ENCODE measurements at places on chromosomes 3 and 15.

GRCh38 chr3:190436331-190436730 is 13.4 kb downstream of the TMEM207 start:
- no peak for DNase-seq

DNA sequence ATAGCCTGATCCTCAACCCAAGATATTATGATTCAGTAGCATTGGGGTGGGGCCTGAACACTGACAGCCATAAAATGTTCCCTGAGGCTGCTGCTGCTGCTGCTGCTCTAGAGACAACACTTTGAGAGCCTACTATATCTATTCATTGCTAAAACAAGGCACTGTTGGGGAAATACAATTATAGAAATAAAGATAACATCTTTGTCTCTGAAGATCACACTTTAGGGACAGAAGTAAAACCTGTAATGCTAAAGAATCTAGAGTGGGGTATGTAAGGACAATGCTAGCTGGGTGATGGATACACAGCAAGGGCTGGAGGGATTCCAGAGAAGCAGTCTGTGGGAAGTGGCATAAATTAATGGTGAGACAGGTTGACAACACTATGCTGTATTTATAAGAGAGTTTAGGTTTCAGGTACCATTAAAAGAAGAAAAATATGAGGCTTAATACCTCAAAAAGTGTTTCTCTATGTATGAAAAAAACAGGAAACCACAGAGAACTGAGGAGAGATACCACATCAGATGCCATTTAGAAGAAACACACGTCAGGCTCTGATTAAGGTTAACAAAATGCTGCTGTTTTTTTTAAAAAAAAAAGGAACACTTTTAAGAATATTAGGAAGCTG is 115.9 kb downstream of the CBLB start:
- DNase-seq, result no peak

- no peak for DNase-seq
These were observed 158.2 kb upstream of the ANKRD28 start for GRCh38 chr3:15955968-15956367.

GRCh38 chr15:26103002-26103404 is 239.9 kb upstream of the ATP10A start:
- no peak for DNase-seq

- DNase-seq, result no peak
These were observed 51.9 kb downstream of the CCR4 start for GRCh38 chr3:33003308-33003707.

DNA sequence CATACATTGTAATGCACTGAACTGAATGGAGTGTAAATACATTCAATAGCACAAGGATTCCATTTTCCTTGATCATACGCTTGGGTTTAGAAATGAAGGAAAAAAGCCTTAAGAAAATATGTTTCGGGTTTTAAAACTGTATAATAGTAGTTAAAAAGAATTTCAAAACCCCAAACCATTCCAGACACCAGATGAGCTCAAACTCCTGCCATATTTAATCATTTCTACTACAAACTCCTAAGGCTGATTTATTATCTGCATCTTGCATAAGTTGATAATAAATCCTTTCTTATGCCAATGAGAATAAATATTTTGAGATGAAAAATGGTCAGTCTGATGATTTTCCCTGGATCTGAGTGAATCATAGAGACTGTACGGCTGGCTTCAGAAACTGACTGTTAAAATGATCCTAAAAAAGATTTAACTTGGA is 51.0 kb downstream of the NR1D2 start:
- DNase-seq, result no peak

DNA sequence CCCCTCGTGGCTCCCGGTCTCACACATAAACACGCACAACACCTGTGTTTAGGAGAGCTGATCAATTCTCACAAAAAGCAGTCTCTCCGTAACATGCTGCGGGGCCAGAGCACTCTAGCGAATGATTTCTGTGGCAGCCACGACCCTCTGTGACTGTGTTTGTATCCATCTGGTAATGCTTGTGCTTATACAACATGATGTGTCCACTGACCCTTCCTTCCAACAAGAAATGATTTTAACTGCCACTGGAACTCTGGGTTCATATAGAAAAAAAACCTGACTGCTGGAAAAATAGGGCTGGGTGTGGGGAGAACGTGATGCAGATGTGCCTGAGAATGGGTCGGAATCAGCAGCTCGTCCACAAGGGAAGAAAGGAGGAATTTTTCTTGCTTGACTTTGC is 410.2 kb downstream of the GAP43 start:
- no peak for DNase-seq

DNA sequence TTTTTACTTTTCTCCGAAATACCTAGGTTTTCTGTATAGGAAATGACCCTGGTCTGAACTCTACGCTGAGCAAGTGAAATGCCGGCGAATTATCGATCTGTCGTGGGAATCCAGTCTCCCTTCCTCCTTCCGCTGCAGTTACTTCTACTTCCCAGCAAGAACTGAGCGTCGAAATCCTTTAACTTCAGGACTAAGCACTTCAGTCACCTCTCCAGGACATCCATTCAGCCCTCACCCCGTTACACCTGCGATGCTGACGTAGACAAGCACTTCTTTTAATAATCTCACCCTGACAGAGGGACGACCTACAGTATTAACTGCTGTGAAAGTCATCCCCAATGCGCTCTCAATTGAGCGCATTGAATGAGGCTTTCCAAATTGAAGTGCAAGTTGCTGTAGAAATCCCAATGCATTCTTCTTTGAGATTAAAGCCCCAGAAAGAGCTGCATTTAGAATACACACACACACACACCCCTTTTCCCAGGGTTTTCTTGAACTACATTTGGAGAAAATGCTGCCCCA is 1.3 kb downstream of the TOP2B start:
- DNase-seq, result no peak

DNA sequence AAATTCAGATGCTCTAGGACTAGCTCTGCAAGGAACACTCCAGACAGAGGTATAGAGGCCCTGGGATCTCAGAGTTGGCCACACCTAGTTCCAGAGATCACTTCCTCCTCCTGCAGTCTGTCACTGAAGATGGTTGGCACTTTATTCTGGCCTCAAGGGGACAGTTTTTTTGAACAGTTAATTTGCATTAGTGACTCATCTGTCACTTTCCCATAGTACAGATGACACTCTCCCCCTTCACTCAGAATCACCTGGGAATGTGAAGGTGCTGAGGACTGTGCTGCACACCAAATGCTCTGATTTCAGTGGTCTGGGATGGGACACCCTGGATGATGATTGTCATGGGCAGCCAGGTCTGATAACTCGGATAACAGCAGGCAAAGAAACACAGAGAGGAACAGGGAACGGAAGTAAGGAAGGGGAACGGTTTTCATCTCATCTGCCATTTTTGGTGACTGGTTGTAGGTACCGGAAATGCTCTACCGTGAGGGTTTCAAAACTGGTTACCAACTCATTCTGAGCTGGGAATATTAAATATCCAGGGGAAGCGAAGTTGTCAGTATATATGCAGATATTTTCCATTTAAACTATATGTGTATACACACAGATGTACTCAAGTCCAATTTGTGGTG is 232.5 kb upstream of the ST8SIA2 start:
- no peak for DNase-seq

- no peak for DNase-seq
These were observed 60.5 kb downstream of the HCN4 start for GRCh38 chr15:73308305-73308704.

- DNase-seq, result no peak
These were observed 8.7 kb downstream of the ATXN7 start for GRCh38 chr3:63872135-63872924.

DNA sequence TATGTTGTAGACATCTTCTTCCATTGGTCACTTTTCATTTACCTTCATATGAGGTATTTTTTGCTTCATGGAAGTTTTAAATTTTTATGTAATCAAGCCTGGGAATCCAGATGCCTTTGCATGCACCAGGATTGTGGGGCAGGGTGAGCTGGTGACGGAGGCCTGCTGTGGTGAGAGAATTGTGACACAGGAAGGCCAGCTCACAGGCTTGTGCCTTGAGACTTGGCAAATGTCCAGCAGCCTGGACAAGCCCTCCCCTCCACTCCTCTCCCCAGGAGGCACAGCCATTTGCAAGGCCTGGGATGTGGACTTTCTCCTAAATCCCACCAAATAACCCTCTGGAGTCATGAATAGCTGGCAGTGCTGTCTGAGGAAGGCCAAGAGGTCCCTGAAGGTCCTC is 67.4 kb downstream of the RHCG start:
- no peak for DNase-seq

DNA sequence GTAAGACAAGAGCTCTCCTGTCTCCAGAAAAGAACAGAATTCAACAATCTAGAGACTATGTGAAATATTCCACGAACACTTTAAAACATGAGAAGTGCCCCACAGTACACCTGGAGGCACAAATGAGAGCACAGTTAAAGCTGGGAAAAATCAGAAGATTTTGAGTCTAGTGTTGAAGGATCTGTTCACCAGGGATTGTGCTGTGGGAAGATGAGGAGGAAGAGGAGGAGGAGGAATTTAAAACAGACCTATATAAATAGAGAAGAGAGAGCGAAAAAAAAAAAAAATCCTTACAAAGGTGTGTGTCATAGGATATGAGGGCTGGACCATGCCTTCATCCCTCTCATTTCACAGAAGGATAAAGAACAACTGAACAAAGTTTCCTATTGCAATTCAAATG is 361.0 kb upstream of the SEMA6D start:
- no peak for DNase-seq

DNA sequence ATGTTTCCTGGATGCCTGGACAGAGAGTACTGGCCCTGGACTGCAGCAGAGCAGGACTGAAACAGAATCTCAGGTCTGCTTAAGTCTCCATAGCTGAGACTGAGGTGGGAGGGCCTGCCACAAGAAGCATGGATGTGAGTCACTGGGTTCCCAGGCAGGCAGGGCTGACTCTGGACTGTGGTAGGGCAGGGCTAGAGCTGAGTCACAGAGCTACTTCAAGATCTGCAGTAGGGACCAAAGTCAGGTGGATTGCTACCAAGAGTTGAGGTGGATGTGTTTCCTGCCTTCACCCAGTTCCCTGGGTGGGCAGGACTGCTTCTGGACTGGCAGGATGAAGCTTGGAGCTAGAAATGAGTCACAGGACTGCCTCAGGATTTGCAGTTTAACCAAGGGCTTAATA is 282.9 kb downstream of the AGBL1 start:
- no peak for DNase-seq

- no peak for DNase-seq
These were observed 525.1 kb downstream of the PDCD6IP start for GRCh38 chr3:34323517-34323916.

DNA sequence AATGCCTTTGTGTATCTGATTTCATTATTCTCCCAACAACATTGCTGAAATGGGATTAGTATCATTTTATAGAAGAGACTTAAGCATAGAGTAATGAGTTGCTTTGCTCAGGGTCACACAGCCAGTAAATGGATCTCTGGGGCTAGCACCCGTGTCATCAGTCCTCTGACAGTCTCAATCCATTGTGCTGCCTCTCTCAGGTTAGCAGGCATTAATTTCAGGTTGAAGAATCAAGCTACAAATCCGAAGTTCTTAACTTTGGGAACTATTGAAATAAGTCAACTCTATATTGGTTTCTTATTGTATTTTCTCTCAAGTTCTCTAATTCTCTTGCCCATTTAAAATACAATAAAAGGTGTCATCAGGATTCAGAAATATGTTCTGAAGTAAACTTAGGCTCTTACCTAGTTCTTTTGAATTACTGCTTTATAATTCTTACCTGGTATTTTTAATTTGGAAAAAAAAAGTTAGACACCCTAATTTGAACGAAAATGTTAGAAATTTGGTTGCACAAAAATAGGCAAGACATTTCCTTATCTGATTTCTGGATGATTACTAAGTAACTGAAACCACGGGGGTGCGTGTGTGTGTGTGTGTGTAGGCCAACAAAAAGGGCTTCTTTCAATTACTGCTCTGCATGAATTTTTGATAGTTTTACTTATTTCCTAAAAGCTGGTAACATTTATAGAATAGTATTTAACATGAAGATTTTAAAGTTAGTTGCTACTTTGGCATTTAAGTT is 189.8 kb downstream of the MBNL1 start:
- DNase-seq, result no peak

- no peak for DNase-seq
These were observed 1488.1 kb downstream of the OTOL1 start for GRCh38 chr3:162984746-162985145.

- DNase-seq, result no peak
These were observed 132.2 kb upstream of the NR2E3 start for GRCh38 chr15:71678191-71678590.

GRCh38 chr3:136038668-136039067 is 73.1 kb downstream of the PPP2R3A start:
- DNase-seq, result no peak

- no peak for DNase-seq
These were observed 27.2 kb downstream of the IQSEC1 start for GRCh38 chr3:13045904-13046568.

DNA sequence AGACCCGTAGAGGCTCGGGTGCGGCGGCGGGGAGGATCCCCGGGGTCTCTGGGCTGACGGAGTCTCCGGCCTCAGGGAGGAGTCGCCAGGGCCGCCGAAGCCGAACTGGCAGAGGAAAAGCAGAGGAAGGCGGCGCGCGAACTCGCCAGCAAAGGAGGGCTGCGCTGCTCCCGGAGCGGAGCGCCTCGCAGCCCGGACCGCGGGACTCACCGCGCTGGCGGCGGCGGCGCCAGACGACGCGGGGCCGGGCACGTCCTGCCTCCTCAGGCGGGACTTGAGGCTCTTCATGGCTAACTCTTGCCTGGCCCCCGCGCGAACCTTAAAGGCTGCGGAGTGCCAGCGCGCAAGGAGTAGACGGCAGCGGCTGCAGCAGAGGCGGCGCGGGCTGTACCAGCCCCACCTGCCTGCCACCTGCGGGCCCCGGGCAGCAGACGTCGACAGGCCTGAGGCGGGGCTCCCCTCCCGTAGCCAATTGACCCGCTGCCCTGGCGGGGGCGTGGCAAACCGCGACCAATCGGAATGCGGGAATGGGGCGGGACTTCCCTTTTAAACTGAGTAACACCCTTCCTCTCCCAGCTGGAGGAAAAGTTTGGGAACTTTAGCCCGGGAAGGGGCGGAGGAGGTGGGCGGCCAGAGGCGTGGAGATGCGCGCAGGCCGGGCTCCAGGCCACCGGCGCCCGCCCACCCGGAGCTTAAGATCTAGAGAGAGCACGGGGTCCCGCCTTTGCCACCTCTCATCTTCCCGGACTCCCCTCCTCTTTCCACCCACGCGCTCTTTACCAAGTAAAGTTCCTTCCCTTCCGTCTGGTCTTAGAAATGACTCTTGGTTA is at the start of gene UACA:
TSS of gene UACA (minus strand) at position 439 of the 830 bp plus-strand sequence. CDS start at position 288, 151 bp downstream.
- DNase-seq, result peak; percentile 97

GRCh38 chr15:98715401-98715800 is 67.1 kb downstream of the IGF1R start:
- DNase-seq, result no peak

All from prostate gland (tissue), 2 donors.